Activated CD8-positive, alpha-beta memory T cell treated with anti-CD3 and anti-CD28 coated beads for 1 hour (primary cell): ENCODE measurements at places on chromosomes 4 and X.

DNA sequence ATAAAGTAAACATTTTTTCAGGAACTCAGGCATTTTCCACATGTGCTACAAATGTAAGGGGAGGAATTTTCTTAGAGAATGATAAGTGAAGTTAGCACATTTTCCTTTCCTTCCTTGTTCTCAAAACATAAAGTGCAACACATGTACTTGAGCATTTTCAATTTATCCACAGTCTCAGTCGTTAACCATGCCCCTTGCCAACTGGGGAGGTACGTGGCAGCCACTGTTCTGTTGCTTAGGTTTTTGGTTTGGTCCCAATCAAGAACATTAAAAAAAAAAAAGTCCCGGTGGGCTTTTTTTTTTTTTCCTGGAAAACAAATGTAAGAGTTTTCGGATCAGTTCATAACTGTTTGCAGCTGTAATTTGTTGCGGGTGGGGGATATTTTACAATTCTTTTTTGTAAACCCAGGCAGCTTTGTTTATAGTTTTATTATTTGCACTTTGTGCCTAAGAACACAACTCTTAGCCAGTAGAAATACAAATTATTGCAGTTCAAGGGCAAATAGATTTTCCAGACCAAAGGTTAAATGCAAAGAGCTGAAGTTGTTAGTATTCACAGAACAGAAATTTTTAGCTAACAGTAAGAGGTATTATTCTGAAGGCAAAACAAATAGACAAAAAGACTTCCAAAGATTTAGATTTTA lies 112.1 kb upstream of the NAP1L5 start:
- no peak for DNase-seq

DNA sequence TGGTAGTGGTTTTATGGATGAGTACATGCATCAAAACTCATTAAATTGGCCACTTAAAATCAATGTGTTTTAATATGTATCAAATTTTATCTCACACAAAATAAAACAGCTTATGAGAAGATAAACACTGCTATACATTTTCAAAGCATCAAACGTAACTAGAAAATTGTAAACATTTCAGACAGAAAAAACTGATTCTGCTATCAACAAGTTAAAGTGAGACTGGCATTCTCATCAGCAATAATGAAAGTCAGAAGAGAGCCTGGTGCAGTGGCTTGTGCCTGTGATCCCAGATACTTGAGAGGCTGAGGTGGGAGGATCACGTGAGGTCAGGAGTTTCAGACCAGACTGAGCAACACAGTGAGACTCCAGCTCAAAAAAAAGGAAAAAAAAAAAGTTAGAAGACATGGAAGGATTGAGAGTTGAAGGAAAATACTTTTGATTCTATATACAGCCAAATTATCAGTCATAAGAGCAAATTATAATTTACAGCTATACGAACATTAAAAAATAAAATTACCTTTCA lies 2.9 kb downstream of the TBCK start:
- DNase-seq, result no peak

- no peak for DNase-seq
Measured at GRCh38 chr4:139921429-139922184, 232.4 kb downstream of the MAML3 start.

DNA sequence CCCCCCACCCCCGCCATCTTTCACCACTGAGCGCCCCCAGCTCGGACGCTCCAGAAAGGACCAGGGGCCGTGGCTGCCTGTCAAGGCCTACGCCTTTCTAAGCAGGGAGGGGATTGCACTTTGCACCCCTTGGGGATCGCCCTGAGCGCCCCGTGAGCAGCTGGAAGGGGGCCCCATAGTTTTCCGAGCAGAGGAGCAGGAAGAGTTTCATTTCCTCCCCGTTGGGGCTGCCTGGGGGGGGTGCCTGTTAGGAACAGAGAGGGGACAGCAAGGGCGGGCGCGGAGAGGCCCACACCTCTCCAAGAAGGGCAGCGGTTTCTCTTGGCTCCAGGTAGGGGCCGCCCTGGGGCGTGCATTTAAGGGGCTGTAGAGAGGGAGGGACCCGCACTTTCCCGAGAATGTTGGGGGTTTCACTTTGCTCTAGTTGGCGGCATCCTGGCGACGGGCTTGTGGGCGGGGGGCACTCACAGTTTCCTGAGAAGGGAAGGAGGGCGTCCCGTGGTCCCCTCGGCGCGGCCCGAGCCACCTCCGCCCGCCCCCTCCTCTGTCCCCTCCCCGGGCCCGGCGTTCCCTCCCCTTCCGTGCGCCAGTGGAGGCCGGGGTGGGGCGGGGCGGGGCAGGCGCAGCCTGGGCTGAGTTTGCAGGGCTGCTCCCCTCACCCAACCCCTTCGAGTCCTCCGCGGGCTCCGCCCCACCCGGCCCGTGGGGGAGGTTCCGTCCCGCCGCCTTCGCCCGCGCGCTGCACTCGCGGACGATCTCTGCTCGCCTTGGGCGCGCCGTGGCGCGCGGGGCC lies 82.3 kb upstream of the CD99 start:
- peak; percentile 77 for DNase-seq

DNA sequence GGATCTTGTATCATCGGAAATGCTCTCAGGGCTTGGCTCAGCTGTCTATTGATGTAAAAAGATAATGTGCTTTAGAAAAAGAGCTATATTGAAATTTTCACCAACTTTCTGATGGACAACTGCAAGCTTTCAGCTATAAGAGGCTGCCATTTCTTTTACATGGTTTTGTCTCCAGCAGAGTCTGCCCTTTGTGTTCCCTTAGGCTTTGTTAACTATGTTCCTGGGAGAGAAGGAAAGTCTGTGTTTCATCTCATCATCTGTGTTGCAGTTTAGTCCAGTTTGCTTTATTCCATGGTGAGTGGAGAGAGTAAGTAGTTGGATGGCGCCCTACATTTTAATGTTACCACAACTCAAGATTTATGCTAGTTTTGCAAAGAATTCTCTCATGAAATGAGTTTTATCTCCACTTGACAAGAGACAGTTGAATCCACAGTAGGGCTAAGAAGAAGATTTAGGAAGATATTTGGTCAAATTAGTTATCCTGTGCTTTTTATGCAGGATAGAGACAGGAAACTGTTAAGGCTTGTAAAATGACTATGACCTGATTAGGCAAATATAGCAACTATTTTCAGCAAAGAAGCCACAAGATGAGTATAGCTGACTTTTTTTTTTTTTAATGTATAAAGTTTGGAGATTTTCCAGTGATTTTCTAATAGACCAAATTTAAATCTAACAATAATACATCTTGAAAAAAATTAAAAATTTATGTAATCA lies 16.5 kb downstream of the SEPTIN11 start:
- no peak for DNase-seq

DNA sequence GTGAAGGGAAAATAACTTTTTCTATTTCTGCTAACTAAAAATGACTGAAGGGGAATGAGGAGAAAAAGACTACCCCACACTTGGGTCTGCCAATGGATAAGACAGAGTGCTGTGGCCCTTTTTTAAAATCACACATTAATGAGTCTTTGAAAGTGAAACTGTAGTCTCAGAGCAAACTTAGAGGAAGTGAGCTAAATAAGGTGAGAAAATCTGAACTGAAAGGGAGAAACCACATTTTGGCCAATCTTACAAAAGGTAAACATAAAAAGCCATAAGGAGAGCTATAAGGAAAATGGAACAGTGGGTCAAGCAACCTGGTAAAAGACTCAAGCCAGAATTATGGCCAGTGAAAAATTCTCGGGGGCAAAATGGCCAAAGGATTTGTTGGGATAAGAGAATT lies 755.1 kb upstream of the IGFBP7 start:
- no peak for DNase-seq

DNA sequence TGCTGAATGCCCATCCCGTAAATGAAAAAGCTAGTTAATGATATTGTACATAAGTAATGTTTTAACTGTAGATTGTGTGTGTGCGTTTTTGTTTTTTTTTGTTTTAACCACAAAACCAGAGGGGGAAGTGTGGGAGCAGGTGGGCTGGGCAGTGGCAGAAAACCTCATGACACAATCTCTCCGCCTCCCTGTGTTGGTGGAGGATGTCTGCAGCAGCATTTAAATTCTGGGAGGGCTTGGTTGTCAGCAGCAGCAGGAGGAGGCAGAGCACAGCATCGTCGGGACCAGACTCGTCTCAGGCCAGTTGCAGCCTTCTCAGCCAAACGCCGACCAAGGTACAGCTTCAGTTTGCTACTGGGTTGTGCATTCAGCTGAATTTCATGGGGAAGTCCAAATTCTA lies at the start of gene SPP1:
Gene SPP1, plus strand, starts transcription at position 249 of the 400 bp plus-strand sequence. CDS start 1,182 bp downstream, outside the sequence.
- no peak for DNase-seq

GRCh38 chr4:105107095-105107856 lies 39.4 kb upstream of the TET2 start:
- DNase-seq, result no peak

DNA sequence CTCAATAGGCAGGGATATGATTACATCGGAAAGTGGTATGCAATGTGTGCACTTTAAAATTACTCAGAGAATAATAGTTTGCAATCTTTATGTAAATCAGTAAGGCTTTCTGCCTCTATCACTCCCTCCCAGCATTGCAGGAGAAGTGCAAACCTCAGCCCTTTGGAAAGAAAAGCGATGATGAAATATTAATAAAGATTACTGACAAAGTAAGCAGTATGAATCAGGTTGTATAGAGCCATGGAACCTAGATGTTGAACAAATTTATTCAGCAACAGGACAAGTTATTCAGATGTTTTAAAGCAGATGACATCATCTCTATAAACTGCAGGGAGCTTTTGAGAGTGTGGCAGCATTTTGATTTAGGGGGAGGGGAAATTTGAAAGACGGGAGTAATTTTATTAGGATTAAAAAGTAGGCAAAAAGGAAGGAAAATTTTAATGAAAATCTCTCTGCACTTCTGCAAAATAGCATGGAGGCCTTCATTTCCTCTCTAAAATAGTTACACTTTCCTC lies 631.7 kb upstream of the GRIA3 start:
- DNase-seq, result no peak

DNA sequence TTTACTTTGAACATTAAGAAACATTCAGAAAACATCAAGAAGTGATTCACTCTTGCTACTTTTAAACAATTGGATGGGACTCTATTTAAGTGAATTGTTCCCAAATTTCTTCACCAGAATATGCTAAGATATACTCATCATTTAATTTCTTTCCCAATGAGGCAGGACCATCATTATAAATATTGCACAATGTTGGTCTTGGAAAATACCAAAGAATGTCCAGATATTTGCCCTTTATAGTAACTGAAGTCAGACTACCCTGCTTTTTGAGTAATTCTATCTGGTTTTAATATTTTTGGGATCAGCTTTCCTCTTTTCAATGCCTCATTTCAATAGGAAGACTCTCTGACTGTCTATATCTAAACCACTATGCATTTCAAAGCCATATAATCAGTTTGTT lies 129.4 kb upstream of the TENM3 start:
- DNase-seq, result no peak
